ENCODE measurements at places on chromosomes 2 and 18.

- no peak for DNase-seq
Observed at GRCh38 chr2:34534761-34535160, 935.7 kb upstream of the FAM98A start.

DNA sequence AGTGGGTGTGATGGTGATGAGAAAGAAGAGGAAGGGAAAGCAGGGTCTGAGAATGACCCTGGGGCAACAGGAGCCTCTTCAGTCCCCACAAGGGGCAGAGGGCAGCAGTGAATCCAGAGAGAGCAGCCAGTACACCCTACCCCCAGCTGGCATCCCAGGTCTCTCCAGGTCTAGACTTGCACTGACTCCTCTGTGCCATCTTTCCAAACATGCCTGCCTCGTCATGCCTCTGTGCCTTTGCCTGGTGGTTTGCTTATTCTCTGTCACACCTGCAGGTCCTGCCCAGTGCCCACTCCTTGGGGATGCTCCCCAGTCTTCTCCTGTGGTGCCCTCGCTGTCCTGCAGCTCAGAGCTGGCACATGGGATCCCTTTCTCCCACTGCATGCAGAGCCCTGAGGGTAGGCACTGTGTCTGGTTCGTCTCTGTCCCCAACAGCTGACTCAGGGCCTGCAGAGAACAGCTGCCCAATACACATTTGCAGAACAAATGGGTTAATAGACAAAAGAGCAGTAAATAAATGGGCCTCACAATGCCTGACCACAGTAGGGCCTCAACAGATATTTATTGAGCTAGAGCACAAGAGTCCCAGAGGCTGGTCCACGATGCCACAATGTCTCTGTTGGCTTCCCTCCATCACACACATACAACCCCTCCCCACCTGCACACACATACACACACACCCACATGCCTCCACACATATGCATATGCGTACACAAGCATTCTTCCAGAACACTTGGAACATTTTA lies 89.8 kb downstream of the HS1BP3 start:
- DNase-seq, result no peak

DNA sequence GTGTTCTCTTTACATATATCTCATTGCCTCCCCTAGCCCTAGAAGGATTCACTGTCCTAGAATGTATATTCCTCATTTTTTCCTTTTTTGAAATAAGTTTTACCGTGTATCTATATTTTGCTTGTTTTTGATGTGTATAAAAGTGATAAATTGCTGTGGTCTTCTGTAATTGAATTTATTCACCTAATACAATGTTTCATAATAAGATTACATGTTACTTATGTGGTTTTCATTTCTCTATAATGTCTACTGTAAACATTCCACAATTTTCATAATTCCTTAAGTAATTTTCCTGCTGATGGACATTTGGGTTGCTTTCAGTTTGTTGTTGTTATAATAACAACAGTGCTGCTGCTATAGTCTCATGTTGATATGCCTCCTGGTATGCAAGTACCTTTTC lies 118.2 kb downstream of the PHLPP1 start:
- DNase-seq, result no peak

- DNase-seq, result no peak
Observed at GRCh38 chr18:46668135-46668534, 11.1 kb upstream of the LOXHD1 start.

- DNase-seq, result no peak
Observed at GRCh38 chr2:48600204-48600813, 17.3 kb upstream of the GTF2A1L start.

- no peak for DNase-seq
Observed at GRCh38 chr2:220043155-220043989, 415.9 kb downstream of the SLC4A3 start.

DNA sequence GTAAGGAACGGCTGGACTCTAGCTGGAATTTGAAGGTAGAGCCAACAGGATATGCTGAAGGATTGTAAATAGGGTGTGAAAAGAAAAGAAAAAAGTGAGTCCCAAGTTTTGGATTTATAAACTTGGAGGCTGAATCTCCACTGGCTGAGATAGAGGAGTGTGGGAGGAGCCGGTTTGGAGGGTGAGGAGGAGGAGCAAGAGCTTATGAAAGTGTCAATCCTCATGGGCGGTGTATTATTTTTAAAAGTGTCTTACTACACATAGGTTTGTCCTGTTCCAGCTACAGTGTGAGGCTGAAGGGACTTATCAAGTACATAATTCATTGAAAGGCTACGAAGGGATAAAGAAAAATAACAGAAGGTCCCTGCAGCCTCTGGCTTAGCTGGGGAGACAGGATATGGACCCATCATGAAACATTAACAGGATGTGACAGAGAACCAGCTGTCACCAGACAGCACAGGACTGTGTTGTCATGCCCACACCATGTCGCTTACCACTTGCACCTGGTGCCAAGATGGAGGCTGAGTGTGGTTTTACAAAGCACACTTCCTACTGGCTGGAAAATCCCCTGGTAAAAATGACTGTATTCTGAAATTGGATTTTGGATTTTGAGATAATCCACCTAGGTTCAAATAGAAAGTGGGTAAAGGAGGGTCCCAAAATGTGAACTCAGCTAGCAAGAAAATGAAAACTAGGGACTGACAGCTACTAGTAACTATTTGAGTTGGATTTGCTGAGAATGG lies 2.5 kb upstream of the MREG start:
- DNase-seq, result no peak

GRCh38 chr2:196131384-196131937 lies 39.9 kb downstream of the STK17B start:
- no peak for DNase-seq

DNA sequence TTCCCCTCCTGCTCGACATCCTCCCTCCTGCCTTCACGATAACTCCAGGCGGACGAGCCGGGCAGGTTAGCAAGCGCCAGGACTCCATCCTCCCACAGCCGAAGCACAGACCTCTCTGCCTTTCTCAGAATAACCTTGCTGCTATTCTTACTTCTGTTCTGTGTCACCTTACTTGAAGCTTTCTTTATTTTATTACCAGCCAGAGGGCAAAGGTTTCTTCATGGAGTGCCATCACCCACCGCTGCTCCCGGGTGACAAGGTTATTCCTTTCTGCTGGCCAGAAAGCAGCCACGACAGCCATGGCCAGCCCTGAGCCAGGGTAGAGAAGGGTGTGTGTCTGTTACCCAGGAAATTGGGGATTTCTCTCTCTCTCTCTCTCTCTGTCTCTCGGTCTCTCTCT lies 227.1 kb downstream of the ANAPC1 start:
- DNase-seq, result no peak

DNA sequence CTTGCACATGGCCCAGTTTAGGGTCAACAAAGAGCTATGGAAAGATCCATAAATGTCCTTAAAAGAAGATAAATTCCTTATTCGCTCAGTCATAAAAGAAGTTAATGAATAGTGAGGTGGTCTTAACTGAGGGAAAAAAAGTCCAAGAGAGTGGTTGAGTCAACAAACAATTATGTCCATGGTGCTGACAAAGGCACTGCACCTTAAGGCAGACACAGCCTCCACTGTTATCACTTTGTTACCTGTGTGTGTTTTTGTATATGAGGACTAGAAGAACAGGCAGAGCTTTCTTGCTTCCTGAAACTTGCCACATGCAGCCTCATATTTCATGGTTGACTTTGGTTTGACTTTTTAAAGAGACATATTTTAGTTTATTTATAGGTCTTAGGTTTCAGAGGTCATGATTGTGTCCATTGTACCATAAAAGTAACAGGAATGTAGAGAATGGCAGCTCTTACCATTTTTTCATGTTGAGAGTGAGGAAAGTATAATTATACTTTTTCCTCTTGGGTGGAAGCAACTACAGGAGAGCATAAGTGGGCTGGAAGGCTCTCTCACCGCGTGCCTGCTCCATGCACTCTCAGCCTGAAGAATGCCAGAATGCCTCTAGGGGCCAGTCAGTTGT lies 93.6 kb downstream of the XRCC5 start:
- no peak for DNase-seq

DNA sequence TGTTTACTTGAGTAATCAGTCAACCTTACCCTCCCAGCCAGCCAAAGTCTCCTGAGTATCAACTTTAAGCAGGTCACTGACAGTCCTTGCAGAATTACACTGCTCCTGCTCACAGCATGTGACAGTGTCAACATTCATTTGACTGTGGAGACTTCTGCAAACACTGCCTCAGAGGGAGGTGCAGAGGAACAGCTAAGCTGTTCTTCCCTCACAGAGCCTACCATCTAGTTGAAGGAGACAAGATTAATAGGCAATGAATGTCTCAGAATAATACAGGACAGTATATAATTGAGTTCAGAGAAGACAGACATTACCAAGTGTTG lies 11.9 kb downstream of the SLC14A2 start:
- no peak for DNase-seq

DNA sequence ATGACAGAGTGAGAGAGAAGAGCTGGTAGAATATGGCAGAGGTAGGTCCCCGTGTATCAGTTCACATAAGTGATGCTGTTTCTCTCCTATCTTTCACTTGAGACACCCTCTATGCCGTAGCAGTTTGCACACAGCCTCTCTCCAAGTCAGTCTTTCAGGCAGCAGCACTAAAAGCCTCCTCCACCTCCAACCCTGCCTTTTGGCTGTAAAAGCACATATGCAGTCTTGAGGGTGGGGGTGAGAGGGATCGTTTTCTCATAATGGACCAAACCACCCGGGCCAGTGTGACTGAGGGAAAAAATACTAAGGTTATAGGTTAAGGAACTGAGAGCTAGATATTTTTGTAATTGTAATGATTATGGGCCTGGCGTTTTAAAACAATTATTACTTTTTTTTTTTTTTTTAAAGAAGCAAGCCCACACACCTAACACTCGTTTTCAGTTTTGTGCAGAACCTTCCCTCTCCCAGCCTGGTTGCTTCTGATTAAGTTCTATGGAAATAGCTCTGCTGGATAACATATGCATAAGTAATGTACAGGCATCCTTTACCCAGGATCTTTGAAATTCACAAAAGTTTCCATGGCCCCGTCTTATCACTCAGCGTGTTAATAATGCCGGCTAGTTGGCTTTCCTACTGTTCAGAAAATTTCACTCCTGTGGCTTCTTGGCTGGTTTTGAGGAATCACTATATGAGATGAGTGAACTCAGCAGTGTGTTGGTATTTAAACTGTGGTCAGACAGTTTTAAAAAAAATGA lies 112.2 kb upstream of the MEIS1 start:
- no peak for DNase-seq

DNA sequence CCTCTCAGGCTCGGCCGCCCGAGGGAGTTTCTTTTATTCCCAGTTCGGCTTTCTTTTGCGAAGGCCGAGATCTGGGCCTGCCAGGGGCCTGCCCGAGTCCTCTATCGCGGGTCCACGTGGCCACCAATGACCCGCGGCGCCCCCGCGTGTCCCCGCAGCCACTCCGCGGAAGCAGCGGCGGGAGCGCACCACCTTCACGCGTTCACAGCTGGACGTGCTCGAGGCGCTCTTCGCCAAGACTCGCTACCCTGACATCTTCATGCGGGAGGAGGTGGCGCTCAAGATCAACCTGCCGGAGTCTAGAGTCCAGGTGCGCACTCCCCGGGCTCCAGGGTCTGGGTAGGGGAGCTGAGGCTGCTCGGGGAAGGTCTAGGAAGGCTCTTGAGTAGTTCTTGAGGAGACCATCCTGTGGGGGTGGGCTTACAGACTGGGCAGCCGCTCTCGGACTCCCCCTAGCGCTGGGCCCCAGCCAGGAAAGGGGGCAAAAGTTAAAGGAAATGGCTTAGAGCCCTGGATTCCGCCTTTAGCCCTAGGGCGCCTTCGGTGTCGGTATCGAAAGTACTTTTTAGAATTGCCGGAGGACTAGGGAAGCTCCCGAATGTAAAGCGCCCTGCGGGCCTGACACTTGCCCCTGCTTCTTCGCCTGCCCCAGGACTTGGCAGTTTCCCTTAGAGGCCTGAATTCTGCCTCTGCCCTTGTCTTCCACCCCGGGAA lies 3.4 kb downstream of the OTX1 start:
- DNase-seq, result no peak

DNA sequence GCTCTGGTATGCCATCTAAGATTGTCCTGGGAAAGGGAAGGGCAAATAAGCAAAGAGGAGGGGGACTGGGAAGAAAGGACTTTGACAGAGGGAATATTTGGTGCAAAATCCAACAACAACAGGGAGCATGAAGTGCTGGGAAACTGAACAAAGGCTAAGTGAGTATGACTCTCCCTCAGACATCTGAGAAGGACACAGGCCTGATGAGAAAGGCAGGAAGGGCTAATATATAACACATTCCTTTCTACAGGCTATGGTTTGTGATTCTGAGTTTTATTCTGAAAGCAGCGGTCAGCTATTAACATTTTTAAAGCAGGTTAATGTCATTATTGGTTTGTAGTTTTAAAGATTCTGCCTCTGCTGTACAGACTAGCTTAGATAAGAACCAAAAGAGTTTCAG lies 1579.5 kb downstream of the LRP1B start:
- no peak for DNase-seq

DNA sequence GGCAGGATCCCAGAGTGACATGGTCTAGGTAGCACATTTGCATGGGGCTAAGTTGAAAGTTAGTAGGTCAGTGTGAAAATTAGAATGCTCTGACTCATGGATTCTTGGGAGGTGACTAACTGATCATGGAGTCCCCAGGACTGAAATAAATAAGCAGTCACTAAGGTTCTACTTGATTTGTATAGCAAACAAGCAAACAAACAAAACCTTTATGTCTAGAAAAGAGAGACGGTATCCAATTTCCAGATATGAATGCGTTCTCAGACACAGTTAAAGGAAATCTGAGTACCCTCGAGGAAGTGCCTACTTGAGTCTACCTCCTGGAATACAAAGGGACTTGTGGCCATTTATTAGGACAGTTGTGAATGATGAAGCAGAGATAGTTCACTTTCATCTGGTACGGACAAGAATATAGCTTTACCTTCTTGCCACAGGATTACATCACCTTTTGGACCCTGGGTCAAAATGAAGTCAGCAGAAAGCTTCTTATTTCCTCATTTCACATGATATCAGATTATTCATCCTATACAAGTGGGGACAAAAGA lies 54.3 kb upstream of the AGPS start:
- DNase-seq, result no peak

- DNase-seq, result no peak
Observed at GRCh38 chr18:24914171-24914525, 437.8 kb downstream of the ZNF521 start.

DNA sequence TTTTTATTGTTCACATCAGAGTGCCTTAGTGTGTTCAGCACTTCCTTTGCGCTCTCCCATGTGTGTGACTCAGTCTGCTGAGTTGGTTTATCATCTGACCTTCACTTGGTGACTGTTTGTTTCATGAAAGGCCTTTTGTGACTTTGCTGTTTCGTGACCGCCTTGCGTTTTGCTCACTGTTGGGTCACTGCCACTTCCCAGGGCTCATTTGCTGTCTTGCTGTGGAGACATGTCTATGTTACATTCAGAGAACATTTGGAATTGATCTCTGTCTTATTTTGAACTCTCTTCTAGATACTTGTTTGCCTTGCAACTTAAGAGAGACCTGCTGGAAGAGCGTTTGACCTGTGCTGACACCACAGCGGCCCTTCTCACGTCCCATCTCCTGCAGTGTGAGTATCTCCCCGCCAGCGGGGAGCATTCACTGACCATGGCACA lies 54.7 kb downstream of the FARP2 start:
- peak; percentile 66 for DNase-seq
